ENCODE measurements at places on chromosomes 4 and X.

- DNase-seq = no peak
Measured at GRCh38 chr4:24840826-24841543, 45.6 kb downstream of the SOD3 start.

- peak; percentile 58 for DNase-seq
Measured at GRCh38 chrX:51420610-51421009, 75.8 kb downstream of the NUDT11 start.

DNA sequence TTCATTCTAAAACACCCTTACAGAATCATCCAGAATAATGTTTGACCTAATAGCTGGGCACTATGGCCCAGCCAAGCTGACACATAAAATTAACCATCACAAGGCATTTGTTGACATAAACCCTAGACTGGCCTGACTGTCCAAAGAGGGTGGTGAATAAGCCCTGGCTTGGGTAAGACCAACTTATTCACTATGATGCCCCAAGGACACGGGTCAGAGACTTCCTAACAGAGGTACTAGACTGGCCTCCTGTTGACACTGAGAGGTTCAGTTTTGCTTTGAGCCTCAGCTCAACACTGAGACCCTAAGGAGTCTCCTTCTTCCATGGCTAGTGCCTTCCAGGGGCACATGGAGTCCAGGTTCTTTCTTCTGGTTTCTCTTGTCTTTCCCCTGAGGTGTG is 21.3 kb downstream of the FGF2 start:
- no peak for DNase-seq

DNA sequence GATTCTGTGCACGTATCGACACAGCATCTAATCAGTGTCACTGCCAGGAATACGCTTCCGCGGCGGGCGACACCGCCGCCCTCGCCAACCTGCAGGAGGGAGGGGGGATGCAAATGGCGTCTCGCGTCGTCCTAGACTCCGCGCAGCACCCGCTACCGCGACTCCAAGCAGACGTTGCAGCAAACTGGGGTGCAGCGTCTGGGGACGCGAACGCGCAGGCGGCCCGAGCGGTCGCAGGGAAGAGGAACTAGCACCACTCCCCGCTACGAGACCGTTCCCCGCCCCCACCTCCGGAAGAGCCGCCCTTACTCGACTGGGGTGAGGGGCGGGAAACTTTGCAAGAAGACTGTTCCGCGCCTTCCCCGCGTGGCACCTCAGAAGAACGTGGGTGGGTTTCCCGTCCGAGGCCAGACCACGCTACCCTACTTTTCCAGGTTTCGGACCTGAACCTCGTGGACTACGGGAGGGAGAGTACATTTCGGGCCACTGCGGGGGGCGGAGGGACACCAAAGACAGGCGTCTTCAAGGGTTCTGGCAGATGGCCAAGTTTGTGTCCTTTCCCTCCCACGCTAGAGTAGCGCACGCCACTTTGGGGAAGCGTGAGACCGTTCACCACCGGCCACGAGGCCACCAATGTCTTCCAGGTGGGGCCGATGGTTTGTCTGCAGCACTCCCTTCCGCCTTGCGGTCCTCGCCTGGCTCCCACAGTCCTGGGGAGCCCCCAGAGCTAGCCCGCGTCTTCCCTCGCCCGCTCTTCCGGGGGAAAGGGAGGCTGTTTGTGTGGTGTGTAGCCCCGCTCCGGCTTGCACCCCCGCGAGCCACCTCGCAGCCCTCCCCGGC is 78.0 kb upstream of the BCOR start:
- peak; percentile 95 for DNase-seq

- no peak for DNase-seq
Measured at GRCh38 chr4:85478576-85478975, 3.6 kb downstream of the ARHGAP24 start.

GRCh38 chr4:15691346-15692135 is 9.9 kb downstream of the FAM200B start:
- peak; percentile 28 for DNase-seq

- peak; percentile 70 for DNase-seq
Measured at GRCh38 chrX:87873347-87873941, 355.8 kb downstream of the KLHL4 start.

GRCh38 chr4:145530662-145531061 is 49.0 kb downstream of the SMAD1 start:
- DNase-seq = no peak

GRCh38 chr4:60223208-60223923 is 976.8 kb upstream of the ADGRL3 start:
- no peak for DNase-seq

DNA sequence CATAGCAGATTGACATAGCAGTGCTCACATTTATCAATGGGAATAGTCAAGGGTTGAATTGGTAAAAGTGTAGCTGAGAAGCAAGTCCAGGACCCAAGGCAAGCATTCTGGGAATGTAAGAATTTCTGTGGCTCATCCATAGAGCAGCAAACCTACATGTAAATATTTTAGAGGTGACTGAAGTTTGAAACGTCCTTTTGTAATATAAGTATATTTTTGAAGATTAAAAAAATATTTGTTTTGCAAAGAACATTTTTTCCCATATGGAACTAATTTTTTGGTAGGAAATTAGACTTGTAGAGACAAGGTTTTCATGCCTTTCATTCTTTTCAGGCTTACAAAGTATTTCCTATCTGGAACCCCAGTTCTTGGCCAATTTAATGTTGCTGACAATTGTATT is 104.0 kb downstream of the TEX13A start:
- DNase-seq = no peak

- DNase-seq = peak; percentile 9
Measured at GRCh38 chr4:57154191-57154590, 44.0 kb upstream of the IGFBP7 start.

DNA sequence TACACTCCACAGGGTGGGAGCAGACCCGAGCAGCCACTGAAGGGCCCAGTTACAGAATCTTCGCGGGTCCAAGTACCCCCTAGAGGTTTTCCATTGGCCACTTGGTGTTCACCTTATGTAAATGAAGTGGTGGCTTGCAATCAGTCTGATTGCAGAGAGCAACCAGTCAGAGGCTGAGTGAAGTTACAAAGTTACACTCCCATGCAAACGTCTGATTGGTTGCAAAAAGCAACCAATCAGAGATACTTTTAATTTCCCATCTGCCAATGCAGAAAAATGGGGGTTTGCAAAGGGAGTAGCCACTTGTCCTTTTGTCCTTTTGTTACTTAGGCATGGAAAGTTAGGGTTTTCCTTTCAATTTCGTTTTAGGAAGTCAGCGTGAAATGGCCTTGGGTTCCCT is 27.0 kb upstream of the NKAP start:
- no peak for DNase-seq

GRCh38 chr4:169271692-169272007 is 894 bp upstream of the SH3RF1 start:
- no peak for DNase-seq

DNA sequence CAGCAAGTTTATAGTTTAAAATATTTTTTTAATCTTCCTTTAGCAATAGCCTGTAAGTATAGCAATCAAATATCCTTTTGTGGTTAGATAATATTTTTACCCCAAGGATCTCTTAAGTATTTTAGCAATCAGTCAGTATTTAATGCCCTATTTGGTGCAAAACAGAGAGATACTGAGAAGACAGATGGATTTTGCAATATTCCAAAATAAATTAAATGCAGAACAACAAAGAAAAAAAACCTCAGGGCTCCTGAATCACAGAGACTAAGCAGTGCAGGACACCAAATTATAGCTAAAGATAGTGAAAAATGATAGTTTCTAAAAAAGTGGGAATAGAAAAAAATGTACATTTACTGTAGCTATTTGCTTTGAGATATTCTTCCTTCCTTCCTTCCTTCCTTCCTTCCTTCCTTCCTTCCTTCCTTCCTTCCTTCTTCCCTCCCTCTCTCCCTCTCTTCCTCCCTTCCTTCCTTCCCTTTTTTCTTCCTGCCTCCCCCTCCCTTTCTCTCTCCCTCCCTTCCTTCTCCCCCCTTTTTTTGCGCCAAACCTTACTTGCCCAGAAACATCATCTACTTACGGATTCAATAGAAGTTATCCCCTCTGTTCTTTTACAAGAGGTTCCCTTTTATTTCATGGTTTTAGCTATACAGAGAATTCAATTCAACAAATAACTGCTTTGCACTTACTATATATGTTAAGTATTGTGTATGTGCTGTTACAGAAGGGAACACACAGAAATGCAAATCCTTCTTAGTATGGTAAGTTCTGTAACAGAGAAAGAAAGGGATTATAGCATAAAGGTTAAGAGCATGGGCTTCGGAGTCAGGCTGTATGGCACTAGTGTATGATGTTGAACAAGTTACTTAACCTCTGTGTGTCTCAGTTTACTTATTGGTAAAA is 219.0 kb downstream of the CPE start:
- DNase-seq = no peak

DNA sequence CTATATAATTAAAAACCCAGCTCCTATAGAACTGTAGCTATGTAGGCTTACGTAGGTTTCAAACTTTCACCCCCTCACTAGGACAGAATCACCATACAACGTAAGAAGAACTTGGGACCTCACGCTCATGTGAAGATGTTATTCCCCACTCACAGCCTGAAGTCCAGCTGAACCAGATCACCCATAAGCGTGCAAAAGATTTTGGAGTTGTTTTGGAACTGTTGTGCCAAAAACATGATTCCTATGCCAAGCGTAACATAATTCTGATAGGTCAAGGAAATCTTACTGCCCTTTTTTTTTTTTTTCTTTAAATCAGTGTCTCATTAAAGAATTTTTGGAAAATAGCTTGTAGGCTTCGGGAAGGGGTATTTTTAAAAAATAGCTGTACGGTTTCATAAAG is 57.0 kb downstream of the LCORL start:
- no peak for DNase-seq

- no peak for DNase-seq
Measured at GRCh38 chrX:23332101-23332887, 2.4 kb upstream of the PTCHD1 start.

GRCh38 chr4:98711526-98711925 is 53.1 kb upstream of the TSPAN5 start:
- no peak for DNase-seq

DNA sequence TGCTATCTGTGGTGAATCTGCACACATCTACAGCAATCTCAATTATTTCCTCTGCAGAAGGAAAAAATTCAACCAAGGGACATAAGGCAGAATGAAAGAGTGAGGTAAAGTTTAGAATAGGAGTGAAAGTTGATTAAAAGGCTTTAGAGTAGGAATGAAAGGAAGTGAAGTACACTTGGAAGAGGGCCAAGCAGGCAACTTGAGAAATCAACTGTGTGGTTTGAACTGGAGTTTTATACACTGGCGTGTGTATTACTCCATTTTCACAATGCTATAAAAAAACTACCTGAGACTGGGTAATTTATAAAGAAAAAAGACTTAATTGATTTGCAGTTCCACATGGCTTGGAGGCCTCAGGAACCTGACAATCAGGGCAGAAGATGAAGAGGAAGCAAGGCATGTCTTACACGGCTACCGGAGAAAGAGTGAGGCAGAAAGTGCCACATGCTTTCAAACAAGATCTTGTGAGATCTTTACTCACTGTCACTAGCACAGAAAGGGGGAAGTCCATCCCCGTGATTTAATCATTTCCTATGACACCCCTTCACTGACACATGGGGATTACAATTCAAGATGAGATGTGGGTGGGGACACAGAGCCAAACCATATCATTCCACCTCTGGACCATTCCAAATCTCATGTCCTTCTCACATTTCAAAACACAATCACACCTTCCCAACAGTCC is 234.8 kb downstream of the IL15 start:
- no peak for DNase-seq

- no peak for DNase-seq
Measured at GRCh38 chr4:158799013-158799770, 30.4 kb downstream of the FNIP2 start.

DNA sequence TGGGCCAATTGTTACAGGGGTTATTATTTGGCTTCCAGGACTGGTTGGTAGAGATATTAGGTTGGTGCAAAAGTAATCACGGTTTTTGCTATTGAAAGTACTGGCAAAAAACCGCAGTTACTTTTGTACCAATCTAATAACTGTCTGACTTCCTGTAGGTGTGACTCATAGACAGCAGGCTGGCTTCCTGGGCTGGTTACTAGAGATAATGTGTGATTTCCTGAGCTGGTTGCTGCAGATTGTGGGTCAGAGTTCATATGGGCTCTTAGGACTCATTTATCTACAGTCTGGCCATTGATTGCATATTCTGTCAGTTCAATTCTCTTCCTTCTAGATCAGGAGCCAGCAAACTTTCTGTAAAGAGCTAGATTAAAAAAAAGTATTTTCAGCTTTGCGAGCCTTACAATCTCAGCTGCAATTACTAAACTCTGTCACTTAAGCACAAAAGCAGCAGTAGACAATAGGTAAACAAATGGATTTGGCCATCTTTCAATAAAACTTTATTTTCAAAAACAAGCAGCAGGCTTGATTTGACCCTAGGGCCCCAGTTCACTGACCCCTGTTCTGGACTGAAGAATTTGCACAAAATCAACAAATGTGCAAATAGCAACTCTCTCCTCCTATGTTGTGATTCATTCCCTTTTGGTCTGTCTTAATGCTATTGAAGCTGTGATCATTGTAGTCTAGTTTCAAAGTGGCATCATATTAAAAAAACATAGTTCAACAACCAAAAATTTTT is 50.8 kb upstream of the BOD1L1 start:
- DNase-seq = peak; percentile 31

- no peak for DNase-seq
Measured at GRCh38 chrX:110182865-110183264, 135.0 kb downstream of the AMMECR1 start.

DNA sequence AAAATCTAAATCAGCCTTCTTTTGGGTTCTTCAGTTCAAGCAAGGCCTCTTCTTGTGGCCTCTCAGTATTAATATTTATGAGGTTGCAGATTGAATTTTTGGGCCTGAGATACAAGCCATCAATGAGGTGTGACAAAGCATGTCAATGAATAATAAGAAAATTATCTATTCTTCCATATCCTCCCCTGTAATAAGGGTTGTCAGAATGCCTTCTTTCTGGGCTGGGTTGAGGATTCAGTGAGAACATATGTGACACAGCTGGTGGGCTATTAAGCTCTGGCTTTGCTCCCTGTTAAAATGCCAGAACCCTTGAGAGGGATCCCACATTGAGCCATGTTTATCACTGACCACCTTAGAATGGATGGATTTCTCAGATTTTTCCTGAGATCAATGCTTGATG is 187.2 kb downstream of the AR start:
- no peak for DNase-seq

- DNase-seq = no peak
Measured at GRCh38 chr4:113662581-113662980, 99.0 kb downstream of the CAMK2D start.

Measured in KBM-7 (cell line).